Putamen (tissue), 1 donor: ENCODE measurements at places on chromosomes 6 and 20.
A peak's percentile ranks its signal among the peaks of the same experiment; 100 is the strongest.

DNA sequence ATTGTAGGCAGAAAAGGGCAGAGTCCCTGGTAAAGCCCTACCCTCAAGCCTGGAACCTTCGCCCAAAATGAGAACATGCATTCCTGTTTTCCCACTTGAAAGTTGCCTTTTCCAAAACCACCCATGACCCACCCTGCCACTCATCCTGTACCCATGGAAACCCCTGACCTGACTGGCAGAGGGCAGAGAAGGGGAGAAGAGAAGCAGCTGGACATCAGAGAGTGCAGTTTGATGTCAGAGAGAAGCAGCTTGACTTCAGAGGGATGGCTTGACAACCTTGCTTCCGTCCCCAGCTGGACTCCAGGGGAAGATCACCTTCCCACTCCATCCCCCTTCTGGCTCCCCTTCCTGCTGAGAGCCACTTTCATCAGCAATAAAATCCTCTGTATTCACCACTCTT lies 123.6 kb upstream of the SHLD1 start:
- DNase-seq, result no peak

GRCh38 chr6:92114797-92115196 lies 1304.6 kb downstream of the EPHA7 start:
- DNase-seq, result no peak

DNA sequence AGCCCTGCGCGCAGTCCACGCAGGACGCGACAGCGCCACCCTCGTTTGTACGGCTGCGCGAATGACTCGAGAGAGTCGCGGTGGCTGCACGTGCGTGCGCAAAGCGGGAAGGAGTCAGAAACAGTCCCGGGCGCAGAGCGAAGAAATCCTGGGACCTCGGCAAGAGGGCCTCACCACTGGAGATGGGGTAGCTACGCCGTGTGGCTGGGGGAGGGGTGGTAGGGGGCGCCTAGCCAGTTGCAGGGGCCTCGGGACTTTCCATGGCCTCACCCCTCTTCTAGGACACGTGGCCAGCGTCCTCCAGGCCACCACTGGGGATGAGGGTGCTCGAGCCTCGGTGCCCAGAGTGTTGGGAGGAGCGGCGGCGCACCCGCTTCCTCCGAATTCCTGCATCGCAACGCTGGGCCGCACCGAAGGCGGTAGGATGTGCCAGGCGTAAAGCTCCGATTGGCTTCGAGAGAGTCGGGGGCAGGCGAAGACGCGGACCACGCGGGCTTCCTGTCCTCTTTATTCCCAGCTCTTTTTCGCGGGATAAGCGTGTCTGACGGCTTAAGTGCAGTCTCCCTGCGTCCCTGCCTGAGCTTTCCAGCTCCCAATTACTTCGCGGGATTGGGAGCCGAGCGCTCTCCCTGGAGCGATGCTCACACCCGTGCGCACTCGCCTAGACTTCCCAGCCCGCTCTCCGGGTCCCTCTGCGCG lies 38.7 kb downstream of the NCR2 start:
- DNase-seq, result no peak

DNA sequence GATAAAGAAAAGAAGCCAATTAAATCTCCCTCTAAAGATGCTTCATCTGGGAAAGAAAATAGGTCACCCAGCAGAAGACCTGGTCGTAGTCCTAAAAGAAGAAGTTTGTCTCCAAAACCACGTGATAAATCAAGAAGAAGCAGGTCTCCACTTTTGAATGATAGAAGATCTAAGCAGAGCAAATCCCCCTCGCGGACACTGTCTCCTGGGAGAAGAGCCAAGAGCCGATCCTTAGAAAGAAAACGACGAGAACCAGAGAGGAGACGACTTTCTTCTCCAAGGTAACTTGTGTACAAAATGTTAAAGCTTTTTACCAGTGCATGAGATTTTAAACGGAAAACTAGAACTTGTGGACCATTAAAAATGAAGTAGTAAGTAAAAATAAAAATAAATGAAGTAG lies 46.5 kb downstream of the FAM217A start:
- DNase-seq, result no peak

DNA sequence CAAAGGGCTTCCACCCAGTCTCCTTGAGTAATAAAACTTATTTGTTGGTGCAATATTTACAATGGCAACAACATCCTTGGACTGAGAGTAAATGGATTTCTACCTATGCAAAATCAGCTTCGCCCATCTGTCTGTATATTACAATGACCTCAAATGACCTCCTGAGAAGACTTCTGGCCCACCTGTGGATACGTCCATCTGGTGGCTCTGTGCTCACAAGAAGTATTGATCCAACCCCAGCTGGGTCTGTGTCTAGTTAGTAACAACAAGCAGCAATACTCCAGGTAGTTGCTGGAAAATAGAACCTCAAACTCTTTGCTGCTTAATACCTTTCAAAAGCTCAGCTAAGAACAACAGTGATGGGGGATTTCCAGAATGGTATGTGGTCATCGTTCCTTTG lies 34.7 kb upstream of the GSTA4 start:
- DNase-seq, result no peak

GRCh38 chr6:41167173-41167963 lies 4.5 kb upstream of the TREM2 start:
- no peak for DNase-seq

DNA sequence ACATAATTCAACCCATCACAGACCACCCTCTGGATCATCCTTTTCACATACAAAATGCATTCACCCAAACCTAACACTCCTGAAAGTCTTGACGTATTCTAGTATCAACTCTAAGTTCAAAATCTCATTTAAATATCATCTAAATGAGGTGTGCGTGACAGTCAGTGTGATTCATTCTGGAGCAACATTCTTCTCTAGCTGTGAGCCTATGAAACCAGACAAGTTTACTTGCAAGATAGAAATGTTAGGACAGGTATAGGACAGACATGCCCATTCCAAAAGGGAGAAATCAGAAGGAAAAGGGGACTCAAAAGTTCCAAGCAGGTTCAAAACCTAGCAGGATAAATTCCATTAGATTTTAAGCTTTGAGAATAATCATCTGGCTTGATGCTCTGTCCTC lies 329.7 kb downstream of the CD83 start:
- DNase-seq, result no peak

DNA sequence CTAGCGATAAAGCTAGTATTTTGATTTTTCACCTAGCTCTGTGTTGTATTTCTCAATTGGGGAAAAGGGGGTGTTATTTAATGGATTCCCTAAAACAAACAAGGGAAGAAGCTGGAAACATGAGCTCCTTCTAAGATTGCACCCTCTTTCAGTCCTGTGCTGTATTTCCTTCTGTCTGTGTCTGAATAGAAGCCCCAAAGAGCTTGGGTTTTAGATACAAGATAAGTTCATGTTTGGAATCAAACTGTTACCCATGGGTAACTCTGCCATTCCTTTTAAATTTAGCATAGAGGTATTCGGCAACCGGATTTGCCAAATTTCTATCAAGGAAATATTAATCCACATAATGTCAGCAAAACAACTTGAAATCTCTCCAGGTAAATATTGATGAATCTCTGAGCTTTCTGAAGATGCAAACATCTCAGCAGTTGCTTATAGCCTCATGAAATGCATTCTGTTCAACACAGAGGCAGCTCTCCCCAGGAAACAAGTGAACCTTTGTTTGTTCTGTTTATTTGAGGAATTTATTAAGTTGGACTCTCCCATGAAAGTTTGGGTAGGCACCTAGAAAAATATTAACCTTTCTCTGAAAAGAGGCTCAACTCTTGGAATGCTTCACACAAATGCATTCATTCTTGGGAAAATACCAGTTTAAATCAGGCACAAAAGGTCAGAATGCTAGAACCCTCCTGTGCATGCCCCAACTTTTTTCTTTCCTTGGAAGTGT lies 9.9 kb upstream of the SCGN start:
- DNase-seq, result no peak

- no peak for DNase-seq
Measured at GRCh38 chr20:10476319-10476724, 41.2 kb downstream of the SLX4IP start.

DNA sequence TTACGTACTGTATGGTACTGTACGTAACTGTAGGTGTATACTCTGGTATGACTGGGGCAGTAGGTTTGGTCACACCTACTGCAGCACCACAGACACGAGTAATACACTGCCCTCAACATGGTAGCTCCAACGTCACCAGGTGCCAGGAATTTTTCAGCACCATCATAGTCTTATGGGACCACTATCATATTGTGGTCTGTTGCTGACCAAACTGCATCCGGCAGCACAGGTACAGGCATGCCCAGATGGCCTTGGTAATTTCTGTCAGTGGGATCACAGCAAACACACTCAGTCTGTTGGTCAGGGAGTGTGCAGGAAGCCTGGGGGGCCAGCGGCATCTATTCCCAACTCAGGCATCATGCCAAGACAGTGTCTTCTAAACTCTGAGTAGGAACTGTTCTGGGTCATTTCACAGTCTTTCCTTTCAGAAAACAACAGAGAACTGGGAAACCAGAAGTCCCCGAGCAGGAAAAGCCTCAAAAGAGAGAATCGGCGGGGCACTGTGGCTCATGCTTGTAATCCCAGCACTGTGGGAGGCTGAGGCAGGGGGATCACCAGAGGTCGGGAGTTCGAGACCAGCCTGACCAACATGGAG lies 5.8 kb downstream of the YTHDF1 start:
- DNase-seq, result no peak

DNA sequence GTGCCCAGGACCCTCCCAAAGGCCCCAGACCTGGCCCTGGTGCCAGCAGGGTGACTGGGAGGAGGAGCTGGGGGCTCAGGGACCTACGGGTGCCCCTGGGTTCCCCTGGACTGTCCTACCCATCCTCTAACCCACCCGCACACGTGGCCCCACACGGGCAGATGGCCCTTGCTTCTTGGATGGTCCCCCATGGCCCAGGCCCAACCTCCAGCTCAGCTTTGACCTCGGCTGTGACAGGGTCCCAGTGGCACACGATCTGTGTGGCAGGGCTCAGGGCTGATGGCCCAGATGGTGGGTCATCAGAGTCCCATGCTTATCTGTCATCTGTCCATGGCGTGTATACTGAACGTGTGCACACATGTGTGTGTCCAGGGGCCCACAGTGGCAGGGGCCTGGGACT lies 4.0 kb downstream of the NTSR1 start:
- no peak for DNase-seq

DNA sequence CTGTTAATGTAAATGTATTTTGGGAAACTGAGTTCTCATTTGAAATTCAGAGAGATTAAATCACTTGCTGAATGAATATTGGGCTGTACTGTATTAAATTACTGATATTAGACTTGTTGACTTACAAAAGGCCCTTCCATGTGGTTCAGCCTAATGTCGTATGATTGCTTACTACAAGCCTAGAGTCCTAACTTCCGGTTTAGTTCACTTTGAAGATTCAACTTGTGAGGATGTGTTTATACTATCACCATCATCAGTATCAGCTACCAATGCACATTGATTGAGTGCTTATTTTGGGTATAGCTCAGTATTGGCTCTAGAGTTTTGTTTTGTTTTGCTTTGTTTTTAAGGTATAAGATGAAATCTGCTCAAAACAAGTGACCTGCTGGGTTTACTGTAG lies 48.3 kb downstream of the FAM217A start:
- DNase-seq, result no peak

DNA sequence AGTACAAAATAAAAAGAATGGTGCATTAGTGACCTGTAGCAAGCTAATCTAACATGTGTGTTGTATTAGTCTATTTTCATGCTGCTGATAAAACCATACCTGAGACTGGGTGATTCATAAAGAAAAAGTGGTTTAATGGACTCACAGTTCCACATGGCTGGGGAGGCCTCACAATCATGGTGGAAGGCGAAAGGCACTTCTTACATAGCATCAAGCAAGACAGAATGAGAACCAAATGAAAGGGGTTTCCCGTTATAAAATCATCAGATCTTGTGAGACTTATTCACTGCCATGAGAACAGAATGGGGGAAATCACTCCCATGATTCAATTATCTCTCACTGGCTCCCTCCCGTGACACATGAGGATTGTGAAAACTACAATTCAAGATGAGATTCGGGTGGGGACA lies 45.4 kb upstream of the AIG1 start:
- DNase-seq, result peak; percentile 11

DNA sequence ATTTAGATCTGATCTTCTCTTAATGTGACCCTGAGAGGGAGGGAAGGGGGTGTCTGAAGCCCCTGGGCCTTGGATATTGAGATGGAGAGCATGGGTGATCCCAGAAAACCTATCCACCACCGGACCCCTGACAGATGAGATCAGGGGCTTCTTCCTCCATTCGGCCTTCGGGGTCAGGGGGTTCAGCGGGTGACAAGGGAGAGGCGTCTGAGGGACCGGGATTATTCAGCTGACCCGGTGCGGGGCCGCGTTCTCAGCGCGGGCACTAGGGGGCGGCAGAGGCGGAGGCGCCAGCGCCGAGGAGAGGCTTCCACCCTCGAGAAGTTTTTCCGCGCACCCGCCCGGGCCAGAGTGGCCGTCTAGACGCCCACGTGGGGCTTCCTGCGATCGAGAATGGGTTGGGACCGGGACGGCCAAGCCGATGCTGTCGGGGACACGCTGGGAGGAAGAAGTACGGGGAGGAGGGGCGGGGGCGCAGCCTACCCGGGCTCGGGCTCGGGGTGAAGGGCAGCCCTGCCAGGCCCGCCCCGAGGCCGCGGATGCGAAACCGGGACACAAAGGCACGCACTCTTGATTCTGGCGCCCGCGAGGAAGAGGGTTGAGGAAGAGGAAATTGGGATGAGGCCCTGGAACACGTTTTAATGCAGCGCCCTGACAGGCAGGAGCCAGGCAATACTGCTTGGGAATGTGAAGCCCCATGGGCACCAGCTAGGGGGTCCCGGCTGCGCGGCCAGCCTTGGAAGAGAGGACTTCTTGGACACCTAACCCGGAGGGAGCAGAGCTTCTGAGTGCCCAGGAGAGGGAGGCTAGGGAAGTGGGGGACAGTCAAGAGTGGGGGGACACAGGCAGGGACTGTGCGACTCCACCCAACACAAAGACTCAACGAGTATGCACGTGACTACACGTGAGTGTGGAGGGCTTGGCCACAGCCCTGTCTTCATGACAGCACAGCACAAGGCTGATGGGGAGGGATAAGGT lies 30.6 kb downstream of the COL11A2 start:
- peak; percentile 47 for DNase-seq

DNA sequence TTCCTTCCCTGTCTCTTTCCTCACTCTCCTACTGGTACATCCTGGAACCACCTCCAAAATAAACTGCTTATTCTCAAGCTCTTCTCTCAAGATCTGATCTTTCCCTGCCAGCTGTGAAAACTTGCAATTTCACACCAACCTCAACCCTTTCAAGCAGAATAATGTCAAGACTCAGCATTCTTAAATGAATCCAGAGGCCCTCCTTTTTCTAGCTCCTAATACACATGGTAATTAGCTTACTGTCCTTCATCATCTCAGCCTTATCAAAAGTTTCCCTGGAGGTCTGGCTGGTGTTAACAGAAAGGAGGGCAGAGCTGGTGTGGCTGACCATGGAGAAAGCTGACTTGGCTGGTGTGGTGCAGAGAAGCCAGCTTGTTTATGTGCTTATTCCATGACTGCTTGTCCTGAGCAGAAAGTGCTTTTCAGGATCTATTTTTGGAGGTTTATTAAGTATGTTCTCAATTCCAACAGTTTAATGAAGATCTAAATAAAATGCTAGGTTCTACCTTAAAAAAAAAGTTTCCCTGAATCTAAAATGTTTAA lies 50.5 kb downstream of the CFAP61 start:
- DNase-seq, result no peak

DNA sequence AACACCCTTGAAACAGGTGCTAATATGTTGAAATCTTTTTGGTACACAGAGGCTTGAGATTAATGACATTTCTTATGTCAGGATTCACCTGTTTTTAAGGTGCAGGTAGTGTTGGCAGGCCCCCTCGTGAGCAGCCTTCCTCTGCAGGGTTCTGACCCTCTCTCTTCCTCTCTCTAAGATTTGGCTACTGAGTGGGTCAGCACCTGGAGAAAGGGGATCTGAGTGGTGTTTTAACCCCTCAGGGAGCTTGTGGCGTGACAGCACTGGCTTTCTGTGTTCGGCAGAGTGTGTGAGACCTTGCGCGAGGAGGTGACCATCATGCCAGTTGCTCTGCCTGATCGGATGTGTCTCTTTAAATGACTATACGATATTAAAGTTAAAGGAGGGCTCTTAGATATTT lies 37.1 kb downstream of the HIVEP1 start:
- no peak for DNase-seq
